Lung (tissue), 17 donors: ENCODE measurements at places on chromosomes 12 and 14.
A peak's percentile ranks its signal among the peaks of the same experiment; 100 is the strongest.

DNA sequence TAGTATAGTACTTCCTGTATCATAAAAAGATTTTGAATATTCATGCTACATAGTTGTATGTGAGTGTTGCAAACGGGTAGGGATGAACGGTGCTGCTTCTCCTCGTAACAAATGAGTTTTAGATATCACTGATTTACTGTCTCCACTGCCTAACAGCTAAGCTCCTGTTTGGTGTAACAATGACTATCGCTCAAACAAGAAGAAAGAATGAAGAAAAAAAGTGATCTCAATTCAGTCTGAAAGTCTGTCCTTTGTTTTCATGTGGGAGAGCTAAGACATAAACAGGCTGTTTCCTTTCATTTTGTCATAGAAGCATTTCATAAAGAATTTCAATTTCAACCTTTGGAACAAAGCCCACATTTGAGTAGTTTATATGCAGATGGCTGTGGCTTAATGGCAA is 26.1 kb upstream of the RTRAF start:
- peak; percentile 15 for DNase-seq

GRCh38 chr14:63673886-63674497 is 32.3 kb upstream of the WDR89 start:
- DNase-seq, result no peak

GRCh38 chr12:52579468-52580465 is 6.1 kb upstream of the KRT74 start:
- peak; percentile 5 for DNase-seq

DNA sequence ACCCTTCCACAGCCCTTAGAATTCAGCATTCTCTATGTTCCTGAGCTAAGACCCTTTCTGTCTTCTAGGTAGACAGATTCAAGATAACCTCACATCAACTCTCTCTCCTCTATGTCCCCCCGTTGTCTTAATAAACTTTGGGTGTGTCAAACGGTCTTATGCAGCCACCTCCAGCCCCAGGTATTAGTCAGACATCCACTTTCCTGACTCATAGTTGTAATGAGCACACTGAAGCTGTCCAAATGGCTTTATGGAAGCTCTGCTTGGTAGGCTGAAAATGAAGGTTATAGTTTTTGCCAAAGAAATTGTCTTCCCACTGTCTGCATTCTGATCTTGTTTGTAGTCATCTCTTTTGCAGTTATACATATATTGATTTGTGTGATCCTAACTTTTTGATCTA is 482.0 kb downstream of the RMST start:
- DNase-seq, result no peak

DNA sequence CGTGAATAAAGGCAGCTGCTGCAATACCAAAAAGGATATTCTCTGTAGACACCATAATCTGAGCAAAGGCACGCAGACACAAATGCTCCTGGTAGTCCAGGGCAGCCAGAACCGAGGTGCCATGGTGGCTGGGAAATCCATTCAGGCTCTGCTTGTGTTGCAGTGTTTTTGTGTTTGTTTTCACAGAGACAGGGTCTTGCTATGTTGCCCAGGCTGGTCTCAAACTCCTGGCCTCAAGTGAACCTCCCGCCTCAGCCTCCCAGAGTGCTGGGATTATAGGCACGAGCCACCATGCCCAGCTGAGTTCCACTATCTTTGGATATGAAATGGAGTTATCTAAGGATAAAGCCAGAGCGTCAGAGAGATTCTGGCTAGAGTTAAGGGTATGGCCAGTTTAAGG is 39.8 kb downstream of the DCAF4 start:
- no peak for DNase-seq

GRCh38 chr14:62179367-62180018 is 417.3 kb downstream of the SNAPC1 start:
- DNase-seq, result peak; percentile 74

DNA sequence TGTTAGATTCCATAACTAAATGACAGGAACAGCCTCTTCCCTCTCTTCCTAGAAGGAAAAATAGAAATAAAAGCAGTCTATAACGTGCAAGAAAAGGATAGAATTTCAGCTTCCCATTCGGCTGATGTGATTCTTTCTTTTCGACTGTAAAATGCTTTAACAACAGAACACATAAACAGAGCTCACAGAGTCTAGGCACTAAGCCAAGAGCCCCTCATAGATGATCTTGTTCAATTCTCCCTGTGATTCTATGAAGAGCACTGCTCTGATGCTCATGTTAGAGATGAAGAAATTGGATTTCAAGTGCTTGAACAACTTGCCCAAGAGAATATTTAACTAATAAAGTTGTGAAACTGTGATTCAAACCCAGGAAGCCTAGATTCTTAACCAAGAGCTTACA is 232.7 kb downstream of the RPAP3 start:
- peak; percentile 82 for DNase-seq

GRCh38 chr12:15225136-15225862 is 4.1 kb upstream of the RERG start:
- DNase-seq, result peak; percentile 86

GRCh38 chr14:85481471-85481870 is 48.5 kb upstream of the FLRT2 start:
- DNase-seq, result no peak

- no peak for DNase-seq
Observed at GRCh38 chr12:116366456-116366776, 88.9 kb upstream of the MED13L start.

DNA sequence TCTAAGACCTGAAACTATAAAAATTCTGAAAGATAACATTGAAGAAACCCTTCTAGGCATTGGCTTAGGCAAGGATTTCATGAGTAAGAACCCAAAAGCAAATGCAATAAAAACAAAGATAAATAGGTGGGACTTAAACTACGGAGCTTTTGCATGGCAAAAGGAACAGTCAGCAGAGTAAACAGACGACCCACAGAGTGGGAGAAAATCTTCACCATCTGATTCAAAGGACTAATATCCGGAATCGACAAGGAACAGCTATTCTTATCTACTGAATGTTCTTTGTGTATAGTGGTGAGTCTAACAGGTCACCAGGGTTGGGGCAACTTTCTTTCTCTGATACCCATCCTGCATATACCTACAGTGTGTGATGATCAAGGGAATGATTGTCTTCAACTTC is 198.6 kb downstream of the CCDC91 start:
- DNase-seq, result no peak

GRCh38 chr12:56261503-56262232 is 3.5 kb upstream of the ANKRD52 start:
- DNase-seq, result no peak

- DNase-seq, result no peak
Observed at GRCh38 chr12:120725151-120725658, 421 bp upstream of the ACADS start.

DNA sequence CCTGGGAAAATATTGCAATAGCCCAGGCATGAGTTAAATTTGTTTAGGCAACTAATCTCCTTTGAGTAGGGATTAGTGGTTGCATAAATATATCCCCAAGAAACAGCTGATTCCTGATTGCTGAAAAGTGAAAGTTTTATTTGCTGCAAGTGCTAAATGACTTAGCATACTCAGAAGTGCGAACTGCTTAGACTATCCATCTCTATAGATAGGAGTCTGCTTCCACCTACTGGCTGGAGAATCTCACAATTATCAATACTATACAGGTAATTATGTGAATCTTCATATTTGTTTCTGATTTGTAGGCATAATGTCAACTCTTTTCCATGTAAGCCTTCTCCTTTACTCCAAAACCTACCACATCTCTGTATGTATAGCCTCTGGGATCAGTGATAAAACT is 12.0 kb upstream of the SLCO1B3 start:
- peak; percentile 21 for DNase-seq

DNA sequence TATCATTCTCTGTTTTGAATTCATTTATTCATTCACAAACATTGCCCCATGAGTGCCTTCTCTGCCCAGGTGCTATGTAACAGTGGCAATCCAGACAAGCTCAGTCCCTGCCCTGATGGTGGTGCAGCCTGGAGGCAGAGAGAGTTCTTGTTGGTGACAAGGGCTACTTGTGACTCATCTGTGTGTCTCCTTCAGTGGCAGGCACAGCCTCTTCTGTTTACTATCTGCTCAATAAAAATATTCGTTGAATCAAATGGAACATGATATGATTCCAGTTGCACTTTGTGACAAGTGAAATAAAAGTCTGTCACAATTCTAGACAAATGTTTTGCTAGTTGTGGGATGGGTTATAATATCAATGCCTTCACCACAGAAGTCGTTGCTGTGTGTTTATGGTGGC is 20.6 kb upstream of the CPM start:
- DNase-seq, result no peak

DNA sequence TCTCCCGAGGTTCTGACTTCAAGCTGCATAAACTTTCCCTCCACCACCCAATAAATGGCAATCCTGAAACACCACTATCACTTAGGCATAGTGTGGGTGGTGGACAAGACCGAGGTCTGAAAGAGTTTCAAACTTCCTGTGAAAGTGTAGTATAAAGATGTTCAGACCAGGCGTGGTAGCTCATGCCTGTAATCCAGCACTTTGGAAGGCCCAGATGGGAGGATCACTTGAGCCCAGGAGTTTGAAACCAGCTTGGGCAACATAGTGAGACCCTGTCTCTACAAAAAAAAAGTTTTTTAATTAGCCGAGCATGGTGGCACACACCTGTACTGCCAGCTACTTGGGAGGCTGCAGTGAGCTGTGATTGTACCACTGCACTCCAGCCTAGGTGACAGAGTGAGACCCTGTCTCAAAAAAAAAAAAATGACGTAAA is 61.9 kb downstream of the CCDC92 start:
- DNase-seq, result no peak

- no peak for DNase-seq
Observed at GRCh38 chr12:58369576-58369975, 428.2 kb downstream of the ATP23 start.

DNA sequence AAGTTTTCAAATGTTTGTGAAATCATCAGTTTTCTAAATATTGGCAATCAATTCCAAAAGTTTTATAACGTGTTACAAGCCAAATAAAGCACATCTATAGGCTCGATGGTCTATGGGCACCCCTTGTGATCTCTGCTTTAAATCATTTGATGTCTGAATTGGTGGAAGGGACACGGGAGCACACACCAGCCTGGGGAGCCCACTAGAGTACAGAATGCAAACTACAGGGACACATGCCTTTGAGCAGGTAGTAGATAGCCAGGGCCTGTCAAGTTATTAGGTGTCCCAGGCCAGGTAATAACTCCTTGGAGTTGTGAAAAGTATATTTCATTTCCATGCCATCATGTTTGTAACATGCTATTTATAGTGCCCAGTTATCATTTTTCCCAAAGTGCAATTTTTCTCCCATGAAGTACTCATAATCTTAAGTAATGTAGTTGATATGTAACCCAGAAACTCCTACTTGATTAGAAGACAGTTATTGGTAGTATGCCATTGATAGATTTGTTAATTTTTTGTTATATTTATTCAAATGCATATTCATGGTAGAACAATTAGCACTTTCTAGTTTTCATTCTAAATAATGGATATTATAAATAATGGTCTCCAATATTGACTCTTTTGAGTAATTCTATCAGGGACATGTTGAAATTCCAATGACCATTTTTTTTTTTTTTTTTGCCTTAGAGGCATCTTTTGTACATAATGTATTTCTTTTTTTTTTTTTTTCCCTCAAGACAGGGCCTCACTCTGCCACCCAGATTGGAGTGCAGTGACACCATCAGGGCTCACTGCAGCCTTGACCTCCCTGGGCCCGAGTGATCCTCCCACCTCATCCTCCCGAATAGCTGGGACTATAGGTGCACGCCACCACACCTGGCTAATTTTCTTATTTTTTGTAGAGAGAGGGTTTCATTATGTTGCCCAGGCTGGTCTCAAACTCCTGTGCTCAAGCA is 96.9 kb upstream of the FGD4 start:
- peak; percentile 33 for DNase-seq

- DNase-seq, result no peak
Observed at GRCh38 chr14:67643713-67644112, 24.0 kb downstream of the ARG2 start.

- no peak for DNase-seq
Observed at GRCh38 chr12:93773122-93773871, 96.1 kb downstream of the CRADD start.

GRCh38 chr14:99986396-99986795 is 78.8 kb upstream of the EVL start:
- DNase-seq, result peak; percentile 98

GRCh38 chr14:32938719-32939253 is at the start of gene NPAS3:
Gene NPAS3 (plus strand): TSS chr14:32938879.
- DNase-seq, result no peak

DNA sequence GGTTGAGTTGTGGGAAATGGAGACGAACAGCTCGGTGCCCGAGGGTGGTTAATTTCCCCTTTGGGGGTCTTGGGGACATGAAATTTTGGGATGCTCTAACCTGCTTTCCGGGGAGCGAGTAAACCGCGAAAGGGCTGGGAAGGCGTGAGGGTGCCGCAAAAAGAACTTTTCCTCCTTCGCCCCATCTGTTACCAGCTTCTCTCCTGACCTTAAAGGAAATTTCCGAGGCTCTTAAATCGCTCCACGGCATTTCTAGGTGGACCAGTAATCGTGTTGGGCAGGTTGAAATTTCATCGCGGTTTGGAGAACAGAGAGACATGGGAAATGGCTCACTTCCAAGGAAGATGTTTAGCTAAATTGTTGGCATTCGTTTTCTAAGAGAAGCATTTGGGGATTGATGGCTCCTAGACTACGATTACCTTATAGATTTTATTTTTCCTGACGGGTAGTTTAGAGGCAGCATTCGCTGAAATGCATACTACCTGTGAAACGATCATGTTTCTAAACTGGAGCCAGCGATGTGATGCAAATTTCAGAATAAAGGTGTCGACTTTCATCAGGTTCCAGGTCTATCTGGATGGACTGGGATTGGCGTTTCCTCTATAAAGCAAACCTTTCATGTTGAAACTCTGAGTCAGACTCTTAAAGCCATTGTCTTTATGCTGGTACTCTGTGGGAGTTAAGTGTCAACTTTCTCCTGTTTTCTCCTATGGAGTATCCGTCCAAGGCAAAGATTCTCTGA is 414.5 kb downstream of the PCNX1 start:
- DNase-seq, result peak; percentile 70

- DNase-seq, result no peak
Observed at GRCh38 chr12:116153113-116153512, 124.4 kb downstream of the MED13L start.

GRCh38 chr14:26414926-26415325 is 182.9 kb downstream of the NOVA1 start:
- no peak for DNase-seq

GRCh38 chr14:20587489-20588154 is at the start of gene RNASE11:
Gene RNASE11 (minus strand): TSS chr14:20588001.
- DNase-seq, result no peak

DNA sequence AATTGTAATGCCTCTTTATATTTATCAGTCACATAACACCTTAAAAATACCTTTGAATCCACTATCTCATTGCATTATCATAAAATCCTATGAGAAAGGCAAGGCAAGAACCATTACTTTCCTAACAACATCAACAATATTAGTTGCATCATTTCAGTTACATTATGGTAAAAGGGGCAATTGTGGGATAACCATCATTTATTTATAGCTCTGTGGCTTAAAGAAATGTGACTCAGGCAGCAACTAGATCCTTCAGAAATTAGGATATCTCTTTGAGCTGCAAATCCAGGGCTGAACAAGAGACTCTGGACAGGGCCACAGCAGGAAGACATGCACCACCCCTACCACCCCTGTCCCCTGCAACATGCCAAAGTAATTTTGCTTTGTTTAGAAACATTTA is 36.4 kb downstream of the EPS8 start:
- DNase-seq, result no peak
